MCF 10A (cell line): ENCODE measurements at places on chromosomes 4 and X. TPM values are rescaled to one million over a fixed set of nuclear protein-coding genes. Genes with fewer than 3 reads are reported as not detected.

Gene RIPPLY1
- total RNA-seq = not detected in 2 replicates

- no peak for DNase-seq
Observed at GRCh38 chr4:54371173-54371572, 142.1 kb downstream of the PDGFRA start.

GRCh38 chr4:60216752-60217151, 983.4 kb upstream of the ADGRL3 start:
- peak; percentile 76 for DNase-seq

DNA sequence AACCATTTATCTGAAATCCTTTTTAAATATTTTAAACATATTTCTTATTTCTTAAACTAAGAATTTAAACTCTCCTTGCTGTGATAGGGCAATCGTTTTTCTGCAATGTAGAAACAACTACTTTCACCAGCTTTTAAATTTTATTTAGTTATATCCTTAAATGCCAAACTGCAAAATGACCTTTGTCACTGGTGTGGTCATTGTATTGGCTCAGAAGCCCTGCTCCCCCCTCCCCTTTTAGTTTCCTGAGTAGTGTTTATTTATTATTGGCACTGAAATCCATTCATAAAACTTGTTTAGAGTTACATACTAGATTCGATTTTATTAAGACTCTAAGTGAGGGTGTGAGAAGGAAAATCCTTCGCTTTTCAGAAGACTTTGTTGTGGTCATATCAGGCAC, 23.0 kb downstream of the MAOA start:
- DNase-seq = no peak

GRCh38 chrX:38256019-38256418, 35.3 kb upstream of the SRPX start:
- DNase-seq = no peak

GRCh38 chrX:49610718-49611310, 12.0 kb downstream of the GAGE1 start:
- DNase-seq = no peak

DNA sequence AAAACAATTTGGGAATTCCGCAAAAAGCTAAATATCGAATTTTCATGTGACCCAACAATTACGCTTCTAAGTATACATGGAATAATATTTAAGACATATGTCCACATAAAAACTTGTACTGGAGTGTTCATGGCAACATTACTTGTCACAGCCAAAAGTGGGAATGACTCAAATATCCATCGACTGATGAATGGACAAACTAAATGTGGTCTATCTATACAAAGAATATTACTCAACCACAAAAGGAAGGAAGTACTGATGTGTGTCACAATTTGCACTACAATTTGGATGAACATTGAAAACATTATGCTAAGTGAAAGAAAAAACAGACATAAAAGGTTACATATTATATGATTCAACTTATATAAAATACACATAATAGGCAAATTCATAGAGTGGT, 71.9 kb downstream of the AFF2 start:
- DNase-seq = peak; percentile 9

- DNase-seq = no peak
Observed at GRCh38 chr4:67575232-67576058, 16.9 kb downstream of the STAP1 start.

DNA sequence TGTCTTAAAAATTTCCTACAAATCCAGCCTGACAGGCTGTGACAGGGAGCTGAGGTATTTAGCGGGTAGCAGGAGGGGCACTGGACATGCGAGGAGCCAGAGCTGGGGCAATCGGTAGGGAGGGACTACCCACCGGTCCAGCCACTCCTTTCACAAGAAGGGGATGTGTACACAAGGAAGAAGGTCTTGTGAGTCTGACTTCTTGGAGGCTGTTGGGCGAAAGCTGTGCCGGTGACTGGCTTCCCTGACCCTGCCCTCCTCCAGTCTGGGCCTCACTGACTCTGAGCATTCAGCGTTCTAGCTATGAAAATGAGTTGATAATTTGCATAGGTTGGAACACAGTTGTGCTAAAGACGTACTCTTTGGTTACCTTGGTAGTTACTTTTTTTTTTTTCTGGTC, 12.7 kb upstream of the CXCL8 start:
- DNase-seq = no peak
